Frontal cortex (tissue), 4 donors: ENCODE measurements at places on chromosomes 1 and 21. TPM values are rescaled to one million over a fixed set of nuclear protein-coding genes. Genes with fewer than 3 reads are reported as not detected.

Gene C1orf87
- total RNA-seq = not detected

Gene KCNA3
- 20.8 TPM for total RNA-seq

Gene INSRR
- under 0.01 TPM for total RNA-seq

Gene SERINC2
- total RNA-seq = 0.41 TPM

Gene DMRTA2
- 1.2 TPM for total RNA-seq

Gene SUSD4
- 16.7 TPM for total RNA-seq

Gene RAVER2
- total RNA-seq = 13.0 TPM

Gene ACKR1
- 0.41 TPM for total RNA-seq

Gene ELAVL4
- 137 TPM for total RNA-seq

Gene TP73
- 0.41 TPM for total RNA-seq

Gene SLC22A15
- total RNA-seq = 11.4 TPM

Gene CD244
- not detected for total RNA-seq
